ENCODE measurements at places on chromosomes 16 and 17.

DNA sequence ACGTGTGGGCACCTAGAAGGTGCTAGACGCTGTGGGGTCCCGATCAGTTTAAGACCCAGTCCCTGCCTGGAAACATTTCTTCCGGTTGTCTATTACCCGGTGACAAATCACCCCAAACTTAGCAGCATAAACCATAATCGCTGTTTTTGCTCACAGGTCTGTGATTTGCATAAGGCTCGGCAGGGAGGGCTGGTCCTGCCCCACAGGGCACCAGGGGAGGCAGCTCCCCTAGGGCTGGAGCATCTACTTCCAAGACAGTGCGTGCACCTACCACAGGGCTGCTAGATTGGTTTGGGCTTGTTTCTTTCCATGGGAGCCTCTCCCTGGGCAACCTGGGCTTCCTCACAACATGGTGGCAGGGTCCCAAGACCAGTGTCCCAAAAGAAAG is 214.5 kb upstream of the CIBAR2 start:
- no peak for DNase-seq

DNA sequence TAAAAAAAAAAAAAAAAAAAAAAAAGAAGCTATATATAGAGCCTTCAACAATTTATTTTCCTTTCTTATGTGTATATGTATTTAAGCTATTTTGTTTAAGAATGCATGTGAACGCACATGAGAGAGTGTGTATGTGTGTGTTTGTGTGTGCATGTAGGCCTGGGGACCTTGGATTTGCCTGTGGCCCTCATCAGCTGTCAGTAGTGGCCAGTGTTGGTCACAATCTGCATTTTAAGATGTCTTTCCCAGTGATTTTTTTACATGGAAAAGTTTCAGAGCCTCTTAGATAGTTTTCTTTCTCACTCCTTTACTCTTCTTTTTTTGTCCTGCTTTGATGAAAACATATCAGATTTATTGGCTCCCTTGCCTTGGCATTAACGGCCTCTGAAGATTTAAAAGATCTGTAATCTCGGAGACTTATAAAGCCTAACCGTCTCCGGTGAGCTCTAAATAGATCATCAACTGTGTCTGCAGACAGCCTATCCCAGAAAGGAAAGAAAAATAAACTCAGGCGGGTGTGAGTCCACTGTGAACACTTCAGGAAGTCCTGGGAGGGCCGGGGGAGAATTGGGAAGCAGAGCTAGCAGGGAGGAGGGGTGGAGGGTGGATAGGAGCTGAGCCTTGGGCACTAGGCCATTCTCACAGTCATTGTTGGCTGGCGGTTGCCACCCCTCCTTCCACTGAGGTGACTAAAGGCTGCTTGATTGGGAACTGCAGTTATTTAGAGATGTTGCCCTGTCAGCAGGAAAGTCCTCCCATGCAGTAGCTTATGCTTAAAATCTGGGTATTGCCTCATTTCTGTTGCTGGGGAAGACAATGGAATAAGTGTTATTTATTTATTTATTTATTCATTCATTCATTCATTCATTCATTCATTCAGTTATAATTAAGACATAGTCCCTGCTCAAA is 86.8 kb downstream of the WWP2 start:
- no peak for DNase-seq

GRCh38 chr17:59627274-59627673 is 7.6 kb downstream of the CLTC start:
- DNase-seq = no peak

DNA sequence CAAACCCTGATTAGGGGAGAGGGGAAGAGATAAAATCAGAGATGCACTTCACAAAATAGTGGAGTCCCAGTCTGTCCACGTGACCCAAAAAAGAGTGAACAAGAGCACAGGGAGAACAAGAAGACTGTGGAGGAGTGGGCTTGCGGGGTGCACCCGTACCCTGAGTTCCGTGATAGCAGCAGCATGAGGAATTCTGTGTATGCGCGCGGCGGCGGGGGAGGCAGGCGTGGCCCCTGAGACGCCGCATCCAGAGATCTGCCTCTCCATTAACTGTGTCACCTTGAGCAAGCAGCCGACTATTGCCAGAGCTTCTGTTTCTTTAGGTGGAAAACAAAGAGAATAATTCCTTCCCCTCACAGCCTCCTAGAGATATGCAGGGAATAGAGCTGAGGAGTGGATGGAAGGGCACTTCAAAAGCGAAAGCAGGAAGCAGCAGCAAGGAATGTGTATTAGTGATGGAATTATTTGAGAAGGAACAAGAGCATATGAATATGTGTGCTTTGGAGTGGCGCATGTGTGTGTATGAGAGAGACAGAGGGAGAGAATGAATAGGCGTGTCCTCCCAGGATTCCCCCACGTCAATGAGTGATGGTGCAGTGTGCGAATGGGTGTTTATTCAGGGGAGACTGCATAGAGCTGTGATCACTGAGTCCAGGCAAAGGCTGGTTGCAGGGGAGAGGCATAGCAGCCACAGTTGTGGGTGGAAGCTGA is 10.4 kb upstream of the SOX9 start:
- no peak for DNase-seq

DNA sequence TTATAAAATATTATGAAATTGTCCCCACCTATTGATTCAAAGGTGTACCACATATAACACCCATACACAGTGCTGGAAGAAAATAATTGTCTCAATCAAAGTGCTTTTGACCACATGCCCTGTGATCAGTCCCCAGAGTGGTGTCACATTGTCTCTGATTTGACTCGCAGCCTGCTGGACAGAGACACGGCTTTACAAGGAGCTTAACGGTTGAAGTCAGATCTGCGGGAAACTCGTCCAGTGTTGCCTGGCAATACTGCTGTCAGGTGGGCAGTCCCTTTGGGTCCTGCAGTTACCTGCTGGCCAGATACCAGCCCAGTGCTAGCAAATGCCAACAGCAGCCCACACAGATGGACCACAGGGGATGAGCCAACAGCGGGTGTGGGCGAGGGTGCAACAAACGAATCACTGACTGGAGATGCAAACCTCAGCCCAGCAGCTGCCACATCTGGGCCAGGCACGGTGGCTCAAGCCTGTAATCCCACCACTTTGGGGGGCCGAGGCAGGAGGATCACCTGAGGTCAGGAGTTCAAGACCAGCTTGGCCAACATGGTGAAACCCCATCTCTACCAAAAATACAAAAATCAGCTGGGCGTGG is 26.2 kb upstream of the SSTR2 start:
- DNase-seq = no peak

- no peak for DNase-seq
Measured at GRCh38 chr17:21372256-21372954, 3.8 kb upstream of the KCNJ12 start.

DNA sequence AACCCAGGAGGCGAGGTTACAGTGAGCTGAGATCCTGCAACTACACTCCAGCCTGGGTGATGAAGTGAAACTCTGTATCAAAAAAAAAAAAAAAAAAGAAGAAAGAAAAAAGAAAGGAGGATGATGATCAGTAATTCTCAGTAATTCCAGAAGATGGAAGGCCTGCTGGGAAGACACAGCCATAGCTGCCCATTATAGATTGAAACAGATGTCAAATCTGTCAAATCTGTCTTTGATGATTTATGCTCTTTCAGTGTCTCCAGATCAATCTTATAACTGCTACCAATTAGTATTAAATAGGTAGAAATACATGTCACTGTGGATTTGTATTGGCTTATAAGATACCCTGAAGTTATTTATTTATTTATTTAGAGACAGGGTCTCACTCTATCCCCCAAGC is 42.9 kb upstream of the CPPED1 start:
- no peak for DNase-seq

GRCh38 chr17:17983376-17983775 is 10.7 kb downstream of the DRC3 start:
- no peak for DNase-seq

- DNase-seq = no peak
Measured at GRCh38 chr16:14015033-14015432, 56.1 kb upstream of the MRTFB start.

- DNase-seq = no peak
Measured at GRCh38 chr17:53390575-53390974, 432.2 kb upstream of the KIF2B start.

DNA sequence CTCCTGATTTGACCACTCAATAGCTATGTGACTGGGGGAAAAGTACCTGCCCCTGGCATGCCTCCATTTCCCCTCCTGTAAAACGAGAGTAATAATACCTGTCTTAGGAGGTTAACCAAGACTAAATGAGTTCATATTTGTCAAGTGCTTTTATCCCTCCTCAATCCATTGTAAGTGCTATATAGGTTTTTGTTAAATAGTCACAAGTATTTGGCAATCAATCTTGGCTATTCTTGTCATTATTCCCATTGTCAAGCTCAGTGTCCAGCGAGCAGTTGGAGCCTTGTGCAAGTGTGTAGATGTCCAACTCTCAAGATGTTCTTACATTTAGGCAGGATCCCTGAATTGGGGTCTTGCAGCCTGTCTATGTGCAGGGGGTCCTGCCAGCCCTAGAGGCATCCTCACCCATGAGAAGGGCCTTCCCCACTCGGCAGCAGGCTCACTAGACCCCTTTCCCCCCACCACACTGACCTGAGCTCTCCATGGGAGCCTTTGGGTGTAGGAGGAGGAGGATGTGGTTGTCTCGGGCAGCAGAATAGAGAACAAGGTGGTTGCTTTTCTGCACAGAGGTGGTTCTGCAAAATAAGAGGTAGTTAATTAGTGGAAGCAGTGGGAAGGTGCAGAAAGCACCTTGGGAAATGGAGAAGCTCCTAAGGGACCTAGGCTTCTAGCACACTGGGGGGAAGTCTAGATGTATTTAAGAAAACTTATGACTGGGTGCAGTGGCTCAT is 18.0 kb downstream of the PIK3R6 start:
- DNase-seq = no peak

DNA sequence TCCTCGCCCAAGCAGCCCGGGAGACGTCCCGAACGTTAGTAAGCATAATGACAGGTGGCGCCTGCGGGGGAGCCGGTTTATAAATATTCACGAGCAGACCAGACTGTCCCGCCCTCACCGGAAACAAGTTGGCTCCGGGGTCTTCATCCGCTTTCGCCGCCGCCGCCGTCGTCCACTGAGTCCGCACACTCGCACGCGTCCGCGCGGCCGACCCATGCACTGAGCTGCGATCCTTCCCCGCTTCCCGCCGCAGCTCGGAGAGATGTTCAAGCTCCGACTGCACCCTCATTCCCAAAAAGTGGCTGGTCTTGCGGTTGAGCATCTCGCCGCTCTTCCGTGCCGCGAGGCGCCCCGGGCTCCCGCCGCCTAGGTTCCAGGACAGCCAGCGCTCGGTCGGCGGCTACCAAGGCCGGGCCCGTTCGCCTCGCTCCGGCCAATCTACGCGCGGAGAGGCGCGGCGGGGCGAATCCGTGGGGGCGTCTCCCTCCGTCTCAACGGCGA is 385 bp downstream of the CFAP119 start:
- DNase-seq = peak; percentile 13

DNA sequence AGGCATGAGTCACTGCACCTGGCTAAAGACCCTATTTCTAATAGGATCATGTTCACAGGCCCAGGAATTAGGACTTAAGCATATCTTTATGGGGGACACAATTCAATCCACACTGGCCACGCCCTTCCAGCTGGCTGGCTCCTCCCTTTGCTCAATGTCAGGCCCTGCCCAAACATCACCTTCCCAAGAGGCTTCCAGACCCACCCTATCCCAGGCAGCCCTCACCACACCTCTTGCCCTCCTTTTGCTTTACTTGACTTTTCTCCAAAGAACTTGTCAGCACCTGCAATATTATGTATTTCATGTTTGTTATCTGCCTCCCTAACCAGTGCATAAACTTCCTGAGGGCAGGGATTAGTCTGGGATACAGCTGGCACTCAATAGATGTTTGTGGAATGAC is 109.6 kb upstream of the CDH5 start:
- DNase-seq = no peak

- no peak for DNase-seq
Measured at GRCh38 chr17:77483128-77483598, 342.4 kb downstream of the SEC14L1 start.

GRCh38 chr17:66782851-66783250 is 52.1 kb upstream of the CACNG5 start:
- no peak for DNase-seq

GRCh38 chr17:28385406-28385805 is 13.9 kb downstream of the SARM1 start:
- no peak for DNase-seq

Measured in activated CD4-positive, alpha-beta T cell treated with anti-CD3 and anti-CD28 coated beads for 1 hour (primary cell).